ENCODE measurements at places on chromosomes 6 and 20.

GRCh38 chr6:154614641-154615040, 104.2 kb upstream of the CNKSR3 start:
- DNase-seq, result no peak

DNA sequence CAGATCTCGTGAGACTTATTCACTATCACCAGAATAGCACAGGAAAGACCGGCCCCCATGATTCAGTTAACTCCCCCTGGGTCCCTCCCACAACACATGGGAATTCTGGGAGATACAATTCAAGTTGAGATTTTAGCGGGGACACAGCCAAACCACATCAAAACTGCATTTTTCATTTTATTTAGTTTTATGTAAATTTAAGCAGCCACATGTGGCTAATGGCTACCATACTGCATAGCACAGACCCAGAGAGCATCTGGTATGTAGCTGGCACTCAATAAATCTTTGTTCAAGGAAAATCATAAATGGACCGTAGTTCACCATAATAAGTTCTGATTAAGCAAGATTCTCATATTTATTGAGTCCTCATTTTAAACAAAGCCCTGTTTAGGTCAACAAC, 15.3 kb downstream of the GFOD1 start:
- no peak for DNase-seq

DNA sequence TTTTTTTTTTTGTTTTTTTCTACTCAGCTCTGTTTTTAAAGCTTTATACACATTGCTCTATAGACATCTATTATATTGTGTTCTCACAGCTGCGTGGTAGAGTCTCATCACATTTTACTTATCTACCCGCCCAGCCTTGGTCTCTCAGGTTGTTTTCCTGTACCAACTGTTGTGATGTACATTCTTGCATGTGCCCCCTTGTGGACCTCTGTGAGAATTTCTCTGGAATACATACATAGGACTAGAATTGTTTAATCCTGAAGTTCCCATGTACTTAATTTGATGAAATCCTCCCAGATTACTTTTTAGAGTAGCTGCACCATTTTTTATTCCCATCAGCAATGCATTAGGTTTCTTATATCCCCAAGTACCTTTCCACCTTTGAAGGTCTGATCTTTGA, 40.4 kb upstream of the TINAG start:
- no peak for DNase-seq

- no peak for DNase-seq
Observed at GRCh38 chr20:835608-836045, 2.1 kb downstream of the FAM110A start.

GRCh38 chr6:141437011-141437410, 695.7 kb upstream of the GJE1 start:
- no peak for DNase-seq

DNA sequence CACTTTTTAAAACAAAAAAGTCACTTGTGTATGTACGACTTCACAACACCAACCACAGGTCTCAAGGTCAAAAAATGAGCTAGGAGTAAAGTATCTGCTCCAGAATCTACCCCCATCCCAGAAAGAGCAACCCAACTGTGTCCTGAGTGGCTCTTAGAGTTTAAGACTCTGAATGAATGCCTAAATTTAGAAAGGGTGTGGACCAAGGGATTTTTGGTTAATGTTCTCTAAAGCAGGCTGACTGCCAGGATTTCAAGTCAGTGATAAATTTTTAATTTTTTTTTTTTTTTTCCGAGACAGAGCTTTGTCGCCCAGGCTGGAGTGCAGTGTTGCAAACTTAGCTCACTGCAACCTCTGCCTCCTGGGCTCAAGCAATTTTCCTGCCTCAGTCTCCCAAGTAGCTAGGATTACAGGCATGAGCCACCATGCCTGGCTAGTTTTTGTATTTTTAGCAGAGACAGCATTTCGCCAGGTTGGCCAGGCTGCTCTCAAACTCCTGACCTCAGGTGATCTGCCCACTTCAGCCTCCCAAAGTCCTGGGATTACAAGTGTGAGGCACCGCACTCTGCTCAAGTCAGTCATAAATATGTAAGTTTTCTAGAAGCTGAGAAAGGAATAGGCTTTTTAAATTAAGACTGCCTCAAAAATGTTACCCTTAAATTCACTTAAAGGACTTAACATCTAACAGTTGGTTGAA, 20.2 kb downstream of the STAU1 start:
- no peak for DNase-seq
